ENCODE measurements at places on chromosomes 6 and 20.

DNA sequence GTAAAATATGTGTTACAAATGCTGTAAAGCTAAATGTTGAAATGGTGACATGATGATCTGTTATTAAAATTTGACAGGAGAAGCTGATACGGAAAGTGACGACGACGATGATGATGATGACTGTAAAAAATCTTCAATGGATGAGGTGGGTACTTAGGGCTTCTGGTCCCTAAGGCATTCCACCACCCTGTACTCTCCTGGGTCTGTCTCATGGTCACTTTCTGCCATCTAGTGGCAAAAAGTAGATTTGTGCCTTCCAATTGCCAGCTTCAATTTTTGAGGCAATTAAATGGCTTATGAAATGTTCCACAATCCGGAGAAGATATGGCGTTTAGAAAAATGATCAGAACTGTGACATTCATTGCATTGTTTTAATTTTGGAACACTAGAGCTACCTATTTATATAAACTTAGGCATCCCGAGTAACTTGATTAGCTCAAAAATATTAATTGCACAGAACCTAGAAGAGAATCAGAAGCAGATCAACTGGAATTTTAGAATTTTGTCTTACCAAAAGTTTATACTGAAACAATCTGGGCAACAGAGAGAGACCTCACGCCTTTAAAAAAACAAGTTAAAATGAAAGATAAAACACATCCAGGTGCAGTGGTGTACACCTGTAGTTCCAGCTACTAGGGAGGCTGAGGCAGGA, 346.5 kb upstream of the PLCB4 start:
- peak; percentile 53 for DNase-seq

GRCh38 chr6:75503291-75503690, 9.7 kb upstream of the FILIP1 start:
- DNase-seq, result no peak

DNA sequence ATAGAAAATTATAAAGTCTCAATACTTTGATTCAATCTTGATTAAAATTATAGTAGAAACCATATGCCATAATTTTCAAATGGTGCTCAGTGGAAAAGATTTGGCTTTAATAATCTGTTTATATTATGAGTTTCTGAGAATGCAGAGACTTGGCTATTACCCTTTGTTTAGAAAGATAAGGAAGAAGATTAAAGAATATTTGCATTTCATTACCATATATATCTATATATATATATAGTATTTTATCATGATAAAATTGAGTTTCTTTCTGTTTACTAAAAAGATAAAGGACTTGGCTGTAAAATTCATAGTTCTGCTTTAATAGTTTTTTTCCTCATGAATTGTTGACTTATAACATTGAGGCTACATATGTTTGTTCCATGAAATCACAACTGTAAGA, 679.3 kb upstream of the MAP3K7 start:
- DNase-seq, result no peak

GRCh38 chr20:13898012-13898612, 92.3 kb downstream of the SEL1L2 start:
- no peak for DNase-seq

DNA sequence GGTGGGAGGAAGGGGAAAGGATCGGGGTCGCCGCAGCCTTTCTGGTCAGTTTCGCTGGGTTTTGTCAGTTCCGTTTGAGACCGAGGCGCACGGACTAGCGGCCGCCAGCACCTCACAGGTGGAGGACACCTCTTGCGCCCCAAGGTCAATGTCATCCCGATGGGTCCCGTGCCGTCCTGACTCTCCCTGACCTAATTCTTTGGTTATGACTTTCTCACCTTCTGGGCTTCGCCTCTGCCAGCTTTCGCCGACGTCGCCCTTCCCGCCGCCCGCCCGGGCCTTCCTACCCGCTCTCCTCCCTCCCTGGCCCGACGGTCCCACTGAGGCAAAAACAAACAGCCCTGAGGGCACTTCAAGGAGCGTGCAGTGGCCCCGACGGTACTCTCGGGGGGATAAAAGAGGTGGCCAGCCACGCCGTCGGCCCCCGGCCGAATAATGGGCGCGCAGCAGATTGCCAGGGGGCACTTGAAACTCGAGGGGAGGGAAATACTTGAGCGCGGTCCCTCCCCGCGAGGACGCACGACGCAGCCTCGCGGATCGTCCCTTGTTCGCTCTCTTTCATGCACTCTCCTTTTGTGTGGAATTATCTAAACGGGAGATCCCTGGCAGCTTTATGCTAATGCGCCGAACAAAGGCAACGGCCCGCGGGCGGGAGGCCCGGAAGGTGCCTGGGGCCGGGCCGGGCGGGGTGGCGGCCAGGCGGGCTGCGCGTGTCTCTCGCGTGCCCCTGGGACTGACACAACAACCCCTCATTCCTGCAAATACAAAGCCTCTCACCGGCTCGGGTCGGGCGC, 3.9 kb upstream of the INSM1 start:
- DNase-seq, result peak; percentile 94

DNA sequence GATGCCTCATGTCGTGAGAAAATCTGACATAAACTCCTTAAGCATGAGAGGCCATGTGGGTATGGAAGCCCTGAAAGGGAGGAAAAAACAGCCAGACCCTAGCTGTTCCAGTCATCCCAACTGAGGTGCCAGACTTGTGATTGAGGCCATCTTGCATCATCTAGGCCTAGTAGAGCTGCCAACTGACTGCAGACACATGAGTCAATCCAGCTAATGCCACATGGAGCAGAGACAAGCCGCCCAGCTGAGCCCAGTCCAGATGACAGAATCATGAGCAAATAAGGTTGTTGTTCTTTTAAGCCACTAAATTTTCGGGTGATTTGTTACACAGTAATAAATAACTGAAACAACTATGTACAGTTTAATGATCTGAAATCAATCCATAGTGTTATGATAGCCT, 680.9 kb downstream of the MAFB start:
- DNase-seq, result no peak

DNA sequence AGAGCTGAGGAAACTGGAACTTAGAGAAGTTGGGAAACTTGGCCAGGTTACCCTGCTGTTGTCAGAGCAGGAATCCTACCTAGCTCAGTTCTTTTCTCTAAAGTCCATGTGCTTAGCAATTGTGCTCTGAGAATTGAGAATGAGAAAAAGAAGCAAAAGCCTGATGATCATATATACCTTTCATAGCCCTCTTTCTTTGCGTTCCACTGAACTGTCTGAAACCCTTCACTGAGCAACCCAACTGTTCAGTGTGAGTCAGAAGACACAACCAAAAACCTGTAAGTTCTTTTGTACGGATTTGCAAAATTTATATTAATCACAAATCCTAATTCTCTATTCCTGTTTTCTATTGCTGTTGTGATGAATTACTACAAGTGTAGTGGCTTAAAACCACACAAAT, 80.6 kb downstream of the PHF3 start:
- no peak for DNase-seq

DNA sequence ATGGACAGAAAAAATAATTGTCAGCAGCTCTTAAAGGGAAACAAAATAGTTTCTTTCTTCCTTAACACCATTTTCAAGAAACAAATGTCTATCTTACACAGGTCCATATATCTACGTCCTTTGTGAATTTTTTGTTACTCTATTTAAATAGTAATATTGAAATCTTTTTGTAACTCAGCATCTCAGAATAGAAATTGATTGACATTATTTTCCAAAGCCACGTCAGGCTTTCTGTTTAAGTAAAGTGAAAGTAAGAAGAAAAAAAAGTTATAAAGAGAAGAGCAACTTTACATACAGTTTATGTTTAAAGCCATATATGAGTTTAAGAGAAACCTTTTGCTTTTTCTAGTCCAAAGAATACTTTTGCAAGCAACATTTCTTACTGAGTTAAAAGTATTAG, 402.9 kb upstream of the SOX4 start:
- DNase-seq, result no peak

DNA sequence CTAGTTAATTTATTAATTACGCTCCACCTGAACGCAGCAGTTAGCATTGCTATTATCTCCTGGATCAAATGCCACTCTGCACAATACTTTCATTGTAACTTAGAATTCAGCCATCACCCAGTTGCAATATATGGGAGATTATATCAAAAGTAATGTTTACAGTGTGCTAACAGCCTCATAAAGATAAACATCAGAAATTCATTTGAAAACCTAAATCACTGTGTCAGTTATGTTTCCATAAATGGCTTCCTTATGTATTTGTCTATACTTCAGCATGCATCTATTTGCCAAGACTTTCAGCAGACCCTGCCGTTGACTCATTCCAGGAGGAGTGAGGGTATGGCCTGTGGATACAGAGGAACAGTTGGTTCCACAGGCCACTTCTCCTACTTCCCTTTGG, 300.1 kb downstream of the TFAP2B start:
- no peak for DNase-seq

GRCh38 chr6:41581381-41581991, 35.3 kb downstream of the FOXP4 start:
- DNase-seq, result no peak

DNA sequence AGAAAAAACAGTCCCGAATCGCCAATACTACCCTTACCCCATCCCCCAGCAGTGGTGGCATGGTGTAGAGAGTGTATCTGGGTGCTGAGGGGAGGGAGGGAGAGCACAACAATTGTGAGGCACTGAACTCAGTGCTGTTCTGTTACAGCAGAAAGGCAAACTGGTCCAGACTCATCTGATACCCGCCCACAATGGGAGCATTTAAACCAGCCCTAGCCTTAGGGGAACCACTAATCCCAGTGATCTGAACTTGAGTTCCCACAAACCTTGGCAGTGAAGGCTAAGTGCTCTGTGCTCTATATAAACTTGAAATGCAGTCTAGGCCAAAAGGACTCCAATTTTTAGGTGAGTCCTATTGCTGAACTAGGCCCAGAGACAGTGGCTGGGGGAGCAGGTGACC, 666.4 kb upstream of the PTCHD4 start:
- DNase-seq, result no peak

DNA sequence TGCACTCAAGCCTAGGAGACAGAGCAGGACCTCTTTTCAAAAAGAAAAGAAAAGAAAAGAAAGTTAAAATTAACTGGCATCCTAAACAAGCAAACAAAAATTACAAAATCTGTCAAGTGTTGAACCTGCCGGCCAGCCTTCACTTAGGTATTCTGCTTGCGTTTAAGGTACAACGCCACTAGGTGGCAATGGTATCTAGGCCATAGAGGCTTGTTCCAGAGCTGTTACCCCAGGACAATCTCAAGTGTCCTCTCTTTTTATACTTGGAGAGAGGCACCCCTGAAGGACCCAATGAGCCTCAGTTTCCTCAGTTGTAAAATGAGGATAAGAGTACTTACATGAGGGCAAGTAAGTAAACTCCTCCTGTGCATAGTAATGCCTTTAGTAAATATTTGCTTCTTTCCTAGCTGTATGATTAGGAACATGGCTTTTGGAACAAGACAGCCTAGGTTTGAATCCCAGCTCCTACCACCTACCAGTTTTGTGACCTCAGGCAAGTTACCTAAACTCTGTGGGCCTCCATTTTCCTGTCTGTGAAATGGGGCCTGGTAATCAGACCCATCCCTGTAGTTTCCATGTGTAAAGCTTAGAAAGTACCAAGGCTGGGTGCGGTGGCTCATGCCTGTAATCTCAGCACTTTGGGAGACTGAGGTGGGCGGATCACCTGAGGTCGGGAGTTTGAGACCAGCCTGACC, 5.8 kb upstream of the PACSIN1 start:
- DNase-seq, result peak; percentile 18

DNA sequence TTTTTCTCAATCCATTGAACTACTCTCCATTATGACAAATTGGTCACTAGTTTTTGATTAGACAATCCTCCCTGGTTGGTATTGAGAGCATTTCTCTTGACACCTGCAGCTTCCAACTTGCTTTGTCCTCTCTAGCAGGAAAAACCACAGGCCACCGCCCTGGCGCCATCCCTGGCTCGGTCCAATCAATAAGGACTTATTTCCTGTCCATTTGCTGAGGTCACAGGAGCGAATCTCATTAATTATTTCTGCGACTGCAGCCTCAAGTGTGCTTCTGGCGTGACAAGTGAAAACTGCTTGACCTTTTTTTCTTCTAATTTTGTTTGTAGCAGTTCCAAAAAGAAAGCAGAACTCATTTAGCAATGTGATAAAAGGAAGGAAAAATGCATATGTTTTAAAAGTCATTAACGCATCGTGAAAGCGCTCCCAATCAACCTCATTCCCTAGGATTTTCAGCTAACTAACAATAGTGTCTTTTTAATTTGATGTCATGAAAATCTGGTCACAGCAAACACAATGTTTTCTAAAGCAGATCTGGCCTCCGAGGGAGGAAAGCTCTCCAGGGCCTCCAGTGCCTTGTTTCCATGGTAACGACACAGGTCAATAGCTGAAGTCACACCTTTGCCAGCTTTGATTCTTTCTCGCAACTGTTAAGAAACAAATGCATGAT, 39.0 kb upstream of the BEND3 start:
- DNase-seq, result peak; percentile 95

DNA sequence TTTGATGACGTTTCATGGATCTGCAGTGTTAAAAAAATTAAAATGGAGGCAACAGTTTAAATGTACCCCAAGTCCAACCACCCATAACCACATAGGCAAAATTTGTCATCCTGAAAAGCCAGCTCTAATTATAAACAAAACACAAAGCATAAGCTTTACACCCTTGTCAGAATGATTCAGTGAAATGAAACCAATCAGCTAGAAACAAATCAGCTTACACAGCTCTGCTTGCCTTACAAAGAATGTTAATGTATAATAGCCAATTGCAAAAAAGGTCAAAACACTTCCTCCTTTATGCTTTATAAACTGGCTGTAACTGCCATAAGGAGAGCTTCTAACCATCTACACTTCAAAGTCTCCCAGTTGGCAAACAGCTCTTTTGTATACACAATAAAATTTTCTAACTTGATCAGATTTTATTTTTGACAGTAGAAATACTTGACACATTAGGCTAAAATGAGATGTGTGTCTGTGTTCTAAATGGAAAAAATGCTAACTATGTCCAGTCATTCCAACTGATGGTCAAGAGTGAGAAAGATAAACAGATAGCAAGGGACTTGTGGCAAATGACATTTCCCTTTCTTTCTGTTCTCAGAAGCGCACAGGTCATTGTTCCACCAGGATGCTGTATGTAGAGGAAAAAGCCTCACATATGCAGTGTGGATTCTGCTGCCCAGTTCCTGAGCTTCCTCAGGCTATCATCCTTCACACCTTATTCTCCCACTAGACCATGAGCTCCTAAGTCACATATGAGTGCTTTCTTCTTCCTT, 344.3 kb upstream of the ID4 start:
- DNase-seq, result no peak

DNA sequence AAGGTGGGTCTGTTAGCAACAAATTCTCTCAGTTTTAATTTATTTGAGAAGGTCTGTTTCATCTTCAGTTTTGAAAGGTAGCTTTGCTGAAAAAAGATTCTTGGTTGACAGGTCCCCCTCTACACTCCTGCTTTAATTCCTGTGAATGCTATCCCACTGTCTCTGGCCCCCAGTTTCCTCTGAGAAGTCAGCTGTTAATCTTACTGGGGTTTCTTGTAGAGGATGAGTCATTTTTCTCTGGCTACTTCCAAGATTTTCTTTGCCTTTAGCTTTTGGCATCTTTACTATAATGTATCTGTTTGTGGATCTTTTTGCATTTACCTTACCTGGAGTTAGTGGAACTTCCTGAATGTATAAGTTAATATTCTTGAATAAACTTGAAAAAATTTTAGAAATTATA, 122.7 kb downstream of the MMS22L start:
- DNase-seq, result no peak

GRCh38 chr6:119463081-119463626, 113.6 kb upstream of the MAN1A1 start:
- no peak for DNase-seq

Data from NCI-H1092 treated with DMSO at 0.1 percent for 48 hours (cell line).